ENCODE measurements at places on chromosomes 4 and X. TPM values are rescaled to one million over a fixed set of nuclear protein-coding genes. Genes with fewer than 3 reads are reported as not detected.
A peak's percentile ranks its signal among the peaks of the same experiment; 100 is the strongest.

DNA sequence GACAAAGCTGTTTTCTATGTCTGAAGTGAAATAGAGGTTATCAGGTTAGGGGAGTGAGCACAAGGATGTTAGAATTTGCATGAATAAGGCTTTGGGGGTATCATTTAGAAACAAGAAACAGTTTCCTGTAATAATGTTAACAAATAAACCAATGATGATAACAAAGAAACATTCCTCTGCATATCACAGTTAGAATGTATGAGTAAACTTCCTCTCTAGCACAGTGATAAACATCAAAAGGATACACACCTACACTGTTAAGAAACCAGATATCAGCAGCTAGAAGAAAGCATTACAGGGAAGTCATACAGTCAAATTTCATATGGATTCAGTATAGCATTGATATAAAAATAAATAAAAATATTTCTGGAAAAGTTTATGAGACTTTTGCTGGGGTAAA, 340.0 kb upstream of the MAGEB16 start:
- no peak for DNase-seq

DNA sequence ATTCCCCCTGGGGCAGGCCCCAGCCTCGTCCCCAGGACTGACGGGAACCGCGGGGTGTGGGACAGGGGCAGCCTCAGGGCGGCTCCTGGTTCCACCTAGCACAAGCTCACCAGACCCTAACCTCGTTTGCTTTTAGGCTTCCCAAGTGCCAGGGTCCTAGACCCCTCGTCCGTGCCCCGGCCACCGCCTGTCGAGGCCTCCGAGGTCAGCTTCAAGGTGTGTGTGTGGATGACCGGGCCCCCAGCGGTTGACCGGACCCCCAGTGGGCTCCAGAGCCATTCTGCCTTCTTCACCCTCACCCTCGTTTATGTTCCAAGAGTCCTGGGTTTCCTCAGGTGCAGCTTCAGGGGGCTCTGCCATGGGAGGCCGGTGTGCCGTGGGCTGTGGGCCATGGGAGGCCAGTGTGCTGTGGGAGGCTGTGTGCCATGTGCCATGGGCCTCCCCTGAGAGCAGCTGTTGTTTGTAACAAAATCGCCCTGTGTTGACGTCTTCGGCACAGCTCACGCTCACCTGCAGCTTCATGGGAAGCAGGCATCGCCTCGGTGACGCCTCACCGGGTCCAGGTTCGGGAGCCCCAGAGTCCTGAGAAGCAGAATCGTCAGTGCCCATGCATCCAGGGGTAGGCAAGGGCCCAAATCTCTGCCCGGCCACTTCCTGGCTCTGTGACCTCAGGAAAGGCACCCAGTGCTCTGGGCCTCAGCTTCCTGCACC, 43.0 kb upstream of the HMX1 start:
- DNase-seq, result no peak

GRCh38 chr4:104073229-104073628, 353.4 kb upstream of the TACR3 start:
- DNase-seq, result no peak

DNA sequence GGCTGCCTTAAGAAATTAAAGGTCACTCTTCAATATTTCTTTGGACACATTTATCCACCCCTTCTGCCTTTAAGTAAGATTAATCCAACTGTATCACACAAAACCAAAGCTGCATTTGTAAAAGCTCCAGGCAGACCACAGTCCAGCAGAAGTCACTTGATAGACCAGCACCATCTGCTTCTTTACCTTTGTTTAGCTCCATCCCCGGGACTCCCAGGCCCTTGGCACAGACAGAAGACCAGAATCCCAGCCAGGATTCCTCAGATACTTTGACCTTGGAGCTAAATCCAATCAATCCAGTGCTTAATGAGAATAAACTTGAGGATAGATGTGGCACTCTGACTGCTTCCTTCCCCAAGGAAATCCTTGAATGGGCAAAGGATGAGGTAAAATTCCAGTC, 333.1 kb upstream of the RASGEF1B start:
- no peak for DNase-seq

- no peak for DNase-seq
Observed at GRCh38 chrX:71236836-71237235, 13.8 kb downstream of the GJB1 start.

DNA sequence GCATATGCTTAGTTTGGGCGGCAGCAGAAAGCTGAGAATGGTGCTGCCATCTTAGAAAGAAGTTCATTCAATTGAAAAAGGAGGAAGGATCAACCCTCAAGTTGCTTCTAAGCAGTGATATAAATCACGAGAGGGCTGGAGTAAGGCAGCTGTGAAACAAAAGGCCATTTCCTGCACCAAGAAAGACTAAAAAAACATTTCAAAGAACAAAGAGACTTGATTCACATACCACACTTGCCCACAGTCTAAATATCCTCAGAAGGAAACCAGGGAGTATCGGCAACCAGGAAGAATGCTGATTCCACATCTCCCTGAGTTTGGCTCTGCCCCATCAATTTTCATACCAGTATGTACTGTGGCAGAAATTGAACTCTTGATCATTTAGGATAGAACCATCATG, 240.1 kb downstream of the OPHN1 start:
- no peak for DNase-seq

DNA sequence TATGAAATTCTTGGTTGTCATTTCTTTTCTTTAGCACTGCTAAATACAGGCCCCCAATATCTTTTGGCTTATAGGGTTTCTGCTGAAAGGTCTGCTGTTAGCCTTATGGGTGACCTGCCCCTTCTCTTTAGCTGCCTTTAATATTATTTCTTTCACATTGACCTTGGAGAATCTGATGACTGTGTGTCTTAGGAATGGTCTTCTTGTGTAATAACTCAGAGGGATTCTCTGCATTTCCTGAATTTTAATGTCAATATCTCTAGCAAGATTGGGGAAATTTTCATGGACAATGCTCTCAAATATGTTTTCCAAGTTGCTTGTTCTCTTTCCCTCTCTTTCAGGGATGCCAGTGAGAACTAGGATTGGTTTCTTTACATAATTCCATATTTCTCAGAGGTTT, 292.4 kb downstream of the SLC7A11 start:
- DNase-seq, result no peak

DNA sequence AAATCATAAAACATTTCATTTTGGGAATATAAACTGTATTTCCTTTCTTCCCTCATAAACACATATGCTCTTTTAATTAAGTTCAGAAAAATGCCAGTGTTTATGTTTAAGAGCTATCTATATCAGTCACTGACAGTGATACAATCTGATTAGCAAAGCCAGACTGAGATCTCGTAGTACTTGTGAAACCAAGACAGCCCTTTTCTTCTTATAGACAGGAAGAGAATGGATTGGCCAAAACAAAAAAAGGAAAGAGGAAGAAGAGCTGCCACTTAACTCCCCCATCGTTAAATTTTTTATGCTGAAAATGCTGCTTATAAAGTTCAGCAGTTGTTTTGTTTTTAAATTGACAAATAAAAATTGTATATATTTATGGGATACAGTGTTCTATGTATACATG, 87.4 kb downstream of the PLAC1 start:
- DNase-seq, result no peak

- DNase-seq, result no peak
Observed at GRCh38 chrX:112766774-112767173, 73.9 kb downstream of the AMOT start.

DNA sequence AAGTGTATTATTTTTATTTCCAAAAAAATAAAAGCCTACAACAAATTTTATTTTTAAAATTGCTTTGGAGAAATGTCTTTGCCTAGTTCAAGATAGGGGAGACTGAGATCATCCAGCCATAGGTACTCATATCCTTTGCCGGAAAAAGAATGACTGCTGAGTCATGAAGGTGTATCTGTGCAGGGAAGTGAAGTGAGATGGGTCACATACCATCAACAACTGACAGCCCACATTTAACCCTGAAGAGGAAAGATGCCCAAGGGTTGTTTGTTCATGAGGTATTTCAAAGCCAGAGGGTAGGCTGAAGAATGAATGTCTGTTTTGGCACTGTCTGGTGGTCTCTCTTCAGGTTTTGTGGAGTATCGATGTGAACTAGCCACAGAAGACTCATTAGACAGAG, 106.7 kb upstream of the TTC29 start:
- DNase-seq, result no peak

- DNase-seq, result no peak
Observed at GRCh38 chrX:40158036-40158706, 60.4 kb upstream of the BCOR start.

DNA sequence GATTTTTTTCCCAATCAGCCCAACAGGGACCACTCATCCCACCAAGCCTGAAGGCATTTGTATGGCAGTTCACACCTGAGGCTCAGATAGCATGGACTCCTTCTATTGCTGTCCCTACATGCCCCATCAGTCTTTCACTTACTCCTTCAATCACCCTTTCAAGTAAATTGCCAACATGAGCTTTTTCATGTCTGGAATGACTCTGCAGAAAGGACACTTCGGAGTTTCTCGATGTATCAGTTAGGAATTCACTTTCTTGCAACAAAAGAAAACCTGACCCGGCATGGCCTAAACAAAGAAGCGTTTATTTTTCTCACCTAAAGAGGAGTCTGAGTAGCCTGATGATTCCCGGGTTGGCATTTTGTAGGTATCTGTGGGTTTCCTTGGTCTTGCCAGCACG, 38.6 kb downstream of the RXFP1 start:
- DNase-seq, result no peak

GRCh38 chr4:21780148-21780547, 168.4 kb downstream of the KCNIP4 start:
- no peak for DNase-seq

DNA sequence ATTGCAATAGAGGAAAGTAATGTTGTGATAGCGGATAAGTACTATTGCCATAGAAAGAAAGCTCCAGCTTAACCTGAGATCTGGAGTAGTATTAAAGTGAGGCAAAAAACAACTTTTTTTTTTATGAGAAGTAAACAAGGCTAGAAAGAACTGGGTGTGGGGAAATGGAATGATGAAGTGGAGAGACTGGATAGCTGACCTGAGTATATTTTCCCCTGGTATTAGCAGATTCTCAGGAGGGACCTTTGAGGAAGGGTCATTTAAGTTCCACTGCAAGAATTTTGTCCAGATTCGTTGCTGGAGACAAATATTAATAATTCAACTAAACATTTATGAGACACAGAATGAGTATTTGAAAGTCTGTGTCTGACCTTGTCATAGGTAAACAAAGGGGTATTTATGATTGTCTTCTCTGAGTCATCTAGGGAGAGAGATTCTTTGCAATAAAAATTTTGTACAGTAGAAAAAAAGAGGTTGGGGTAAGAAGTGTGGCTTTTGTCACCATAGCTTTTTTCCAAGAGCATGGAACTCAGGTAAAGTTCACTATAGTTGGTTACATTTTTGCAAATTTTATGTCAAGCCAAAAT, 2095.9 kb downstream of the ARAP2 start:
- no peak for DNase-seq

DNA sequence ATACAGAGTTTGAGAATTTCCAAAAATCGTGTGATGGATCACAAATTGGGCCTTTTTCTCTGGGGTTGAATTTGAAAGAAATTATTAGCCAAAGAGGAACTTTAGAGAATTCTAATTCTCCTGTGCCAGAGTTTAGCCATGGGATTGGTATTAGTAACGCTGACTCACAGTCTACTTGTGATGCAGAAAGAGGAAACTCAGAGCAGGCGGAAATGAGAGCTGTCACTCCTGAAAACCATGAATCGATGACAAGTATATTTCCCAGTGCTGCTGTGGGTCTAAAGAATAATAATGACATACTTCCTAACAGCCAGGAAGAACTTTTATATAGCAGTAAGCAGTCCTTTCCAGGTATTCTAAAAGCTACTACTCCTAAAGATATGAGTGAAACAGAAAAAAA, 64.9 kb downstream of the N4BP2 start:
- DNase-seq, result peak; percentile 12

- DNase-seq, result peak; percentile 13
Observed at GRCh38 chrX:107565931-107566603, 62.2 kb upstream of the PRPS1 start.

GRCh38 chr4:2060611-2061185, 1.6 kb downstream of the NAT8L start:
- DNase-seq, result no peak

- no peak for DNase-seq
Observed at GRCh38 chr4:2798399-2799223, 5.7 kb downstream of the SH3BP2 start.

GRCh38 chr4:87390551-87390890, 467 bp downstream of the HSD17B11 start:
- DNase-seq, result no peak

DNA sequence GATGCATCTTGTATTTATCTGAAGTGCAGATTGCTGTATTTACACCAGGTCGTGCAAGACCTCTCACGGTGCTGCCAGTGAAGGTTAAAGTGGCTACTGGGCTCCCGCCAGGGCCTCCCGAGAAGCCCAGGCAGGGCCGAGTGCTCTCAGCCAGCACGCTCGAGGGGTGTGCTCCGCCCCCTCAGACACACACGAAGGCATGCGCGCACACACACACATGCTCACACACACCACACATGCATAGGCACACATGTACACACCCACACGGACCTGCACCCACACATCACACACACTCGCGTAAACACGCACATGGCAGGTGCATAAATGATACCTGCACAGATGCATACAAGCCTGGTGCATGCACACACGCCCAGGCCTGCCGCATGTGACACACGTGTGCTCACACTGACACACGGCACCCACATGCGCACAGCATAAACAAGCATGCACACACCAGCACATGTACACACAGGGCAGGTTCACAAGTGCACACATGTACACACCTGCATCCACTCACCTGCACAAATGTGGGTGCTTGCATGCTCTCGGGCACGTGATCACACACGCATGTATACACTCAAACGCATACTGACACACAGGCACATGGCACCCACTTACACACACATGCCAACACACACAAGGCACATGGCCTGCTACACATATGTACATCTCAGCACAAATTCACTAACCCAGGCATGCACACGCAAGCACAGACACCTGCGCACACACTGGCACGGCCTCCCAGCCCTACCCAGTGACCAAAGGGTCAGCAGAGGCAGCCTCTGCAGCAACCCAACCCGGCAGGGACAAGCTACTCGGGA, 71.6 kb downstream of the FAM53A start:
- DNase-seq, result no peak

GRCh38 chrX:106437407-106437806, 174.4 kb upstream of the RADX start:
- DNase-seq, result no peak

- no peak for DNase-seq
Observed at GRCh38 chr4:103002551-103002950, 17.0 kb downstream of the SLC9B1 start.

DNA sequence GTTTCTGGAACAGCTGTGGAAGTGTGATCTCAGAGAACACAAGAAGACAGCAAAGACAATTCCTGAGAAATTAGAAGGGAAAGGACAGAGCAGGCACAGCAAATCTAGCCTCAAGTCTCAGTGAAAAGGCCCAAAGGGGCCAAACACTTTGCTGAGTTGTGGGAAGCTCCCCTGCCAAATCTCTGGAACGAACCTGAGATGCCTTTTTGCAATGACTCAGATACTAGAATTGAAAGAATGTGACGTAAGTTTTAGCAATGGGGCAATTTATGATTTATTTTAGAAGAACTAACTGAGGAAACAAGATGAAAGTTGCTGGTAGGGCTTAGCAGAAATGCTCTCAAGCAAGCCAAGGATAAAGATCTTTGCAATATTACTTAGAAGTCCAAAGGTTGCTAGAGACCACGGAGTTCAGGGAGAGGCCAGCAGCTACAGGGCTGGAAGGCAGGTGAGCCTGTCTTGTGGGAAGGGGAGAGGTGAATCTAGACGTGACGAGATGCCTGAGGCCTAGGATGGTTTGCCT, 92.8 kb downstream of the AMELX start:
- no peak for DNase-seq

Gene SHROOM3
- total RNA-seq, result 22.5 TPM

Gene CDX4
- total RNA-seq, result not detected

Gene SLC25A53
- 3.4 TPM for total RNA-seq

Gene TSPAN6
- total RNA-seq, result 25.0 TPM

Gene STK32B
- total RNA-seq, result not detected

Gene CTAG1B
- total RNA-seq, result not detected

Gene NPY1R
- 0.39 TPM for total RNA-seq

Measured in HCT116 (cell line).